Right ventricle myocardium superior (tissue), 1 donor: ENCODE measurements at places on chromosomes 2 and 18. TPM values are rescaled to one million over a fixed set of nuclear protein-coding genes. Genes with fewer than 3 reads are reported as not detected.

The GPR39 gene
- total RNA-seq = not detected

The LRRTM1 gene
- total RNA-seq = 0.30 TPM

The ANXA4 gene
- 22.5 TPM for total RNA-seq

The ZNF804A gene
- not detected for total RNA-seq

The ZDBF2 gene
- 6.7 TPM for total RNA-seq

The MAP2 gene
- 2.8 TPM for total RNA-seq

The CAPN14 gene
- 0.32 TPM for total RNA-seq

The SNORC gene
- 0.70 TPM for total RNA-seq

The SLC5A7 gene
- total RNA-seq = 0.19 TPM

The SCG2 gene
- total RNA-seq = not detected

GRCh38 chr18:57953883-57954282 is 90.1 kb upstream of the NEDD4L start:
- DNase-seq = no peak

DNA sequence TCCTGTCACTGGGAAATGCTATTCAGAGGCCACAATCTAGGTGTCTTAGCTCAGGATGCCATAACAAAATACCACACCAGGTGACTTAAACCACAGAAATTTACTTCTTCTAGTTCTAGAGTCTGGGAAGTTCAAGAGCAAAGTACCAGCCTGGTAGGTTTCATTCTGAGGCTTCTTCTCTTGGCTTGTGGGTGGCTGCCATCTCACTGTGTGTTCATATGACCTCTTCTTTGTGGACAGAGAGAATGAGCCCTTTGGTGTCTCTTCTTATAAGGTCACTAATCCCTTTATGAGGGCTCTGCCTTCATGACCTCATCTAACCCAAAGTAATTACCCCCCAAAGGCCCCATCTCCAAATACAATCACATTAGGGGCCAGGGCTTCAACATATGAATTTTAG is 57.3 kb downstream of the RHOB start:
- DNase-seq = no peak

DNA sequence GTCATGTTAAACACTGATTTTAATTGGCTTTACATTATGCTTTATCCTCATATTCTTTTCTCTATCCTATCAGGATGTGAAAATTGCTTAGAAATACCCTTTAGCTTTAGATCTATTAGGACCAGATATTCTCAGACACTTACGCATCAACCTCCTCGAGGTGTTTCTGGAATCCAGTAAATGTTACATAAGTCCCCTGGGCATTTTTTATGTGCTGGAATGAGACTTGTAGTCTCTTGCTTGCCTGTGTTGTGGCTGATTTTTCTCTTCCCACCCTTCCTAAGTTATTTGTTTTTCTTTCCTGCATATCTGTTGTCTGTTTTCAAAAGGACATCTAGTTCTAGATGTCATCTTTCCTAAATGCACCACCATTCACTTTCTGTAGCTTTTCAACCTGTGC is 197.1 kb downstream of the CCDC85A start:
- DNase-seq = no peak

GRCh38 chr2:128446874-128447537 is 128.3 kb upstream of the HS6ST1 start:
- DNase-seq = no peak

DNA sequence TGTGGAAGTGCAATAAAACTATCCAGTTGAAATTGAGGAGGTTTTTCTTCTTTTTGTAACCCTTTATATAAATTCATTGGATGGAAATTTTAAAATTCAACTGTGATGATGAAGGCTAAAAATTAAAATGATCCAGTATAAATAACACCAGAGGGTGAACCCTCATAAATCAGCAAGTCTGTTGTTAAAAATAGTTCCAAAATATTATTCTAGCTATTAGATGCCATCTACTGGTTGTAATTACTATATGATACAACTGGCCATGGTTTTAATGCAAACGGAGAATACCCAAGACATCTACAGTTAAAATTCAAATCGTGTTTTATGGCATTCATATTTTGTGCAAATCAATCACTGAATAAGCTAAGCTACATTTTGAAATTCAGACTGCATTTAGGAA is 53.8 kb downstream of the TMEM200C start:
- no peak for DNase-seq

DNA sequence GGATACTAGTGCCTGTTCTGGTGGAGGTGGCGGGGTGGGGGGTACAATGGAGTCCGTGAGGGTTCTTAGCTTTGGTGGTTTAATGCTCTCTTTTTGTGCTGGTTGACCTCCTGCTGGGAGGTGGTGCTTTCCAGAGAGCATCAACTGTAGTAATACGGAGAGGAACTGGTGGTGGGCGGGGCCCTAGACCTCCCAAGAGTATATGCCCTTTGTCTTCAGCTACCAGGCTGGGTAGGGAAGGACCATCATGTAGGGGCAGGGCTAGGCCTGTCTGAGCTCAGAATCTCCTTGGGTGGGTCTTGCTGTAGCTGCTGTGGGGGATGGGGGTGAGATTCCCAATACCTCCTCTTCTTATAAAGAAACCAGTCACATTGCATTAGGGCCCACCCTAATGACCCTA is 27.1 kb downstream of the CAMKMT start:
- no peak for DNase-seq

DNA sequence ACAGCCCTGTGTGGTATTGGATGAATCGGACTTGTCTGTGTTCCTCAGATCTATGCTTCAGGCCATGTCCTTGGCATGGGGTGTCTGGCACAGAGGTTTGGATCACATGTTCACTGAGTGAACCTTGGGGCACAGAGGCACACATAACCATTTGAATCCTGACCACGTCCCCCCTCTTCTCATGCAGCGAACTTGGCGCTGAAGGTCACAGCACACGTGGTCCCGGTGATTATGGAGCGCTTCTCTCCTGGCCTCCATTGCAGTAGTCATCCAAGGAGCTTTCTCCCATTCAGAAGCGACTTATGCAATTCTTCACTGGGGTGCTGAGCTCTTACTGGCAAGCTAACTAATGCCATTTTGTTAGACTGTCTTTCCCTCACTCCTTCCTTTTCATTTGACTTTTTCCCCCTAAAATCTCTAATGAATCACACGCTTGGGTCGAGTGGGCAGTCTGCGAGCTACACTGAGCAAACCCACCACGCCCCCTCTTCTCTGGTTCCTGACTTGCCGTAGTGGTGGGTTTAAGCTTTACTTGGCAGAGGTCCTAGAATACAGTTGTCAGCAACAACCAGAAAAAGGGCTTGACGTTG is 59.4 kb downstream of the KCNG2 start:
- DNase-seq = no peak

DNA sequence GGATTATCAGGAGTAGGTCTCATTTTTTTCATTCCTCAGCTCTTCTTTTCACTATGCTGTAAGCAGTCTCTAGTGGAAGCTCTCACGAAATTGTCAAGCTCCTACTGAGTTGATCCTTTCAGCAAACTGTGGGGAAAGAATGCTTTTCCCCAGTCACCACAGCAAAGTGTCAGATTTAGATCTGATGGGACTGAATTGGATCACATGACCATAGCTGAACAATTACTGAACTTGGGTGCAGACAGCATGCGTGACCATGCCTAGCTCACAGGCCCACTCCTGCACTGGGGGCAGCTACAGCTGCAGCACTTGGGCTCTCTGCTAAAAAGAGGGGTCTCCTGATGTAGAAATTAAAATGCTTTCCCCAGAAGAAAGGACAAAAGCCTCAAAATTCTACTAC is 3.1 kb downstream of the ARHGAP15 start:
- DNase-seq = no peak

DNA sequence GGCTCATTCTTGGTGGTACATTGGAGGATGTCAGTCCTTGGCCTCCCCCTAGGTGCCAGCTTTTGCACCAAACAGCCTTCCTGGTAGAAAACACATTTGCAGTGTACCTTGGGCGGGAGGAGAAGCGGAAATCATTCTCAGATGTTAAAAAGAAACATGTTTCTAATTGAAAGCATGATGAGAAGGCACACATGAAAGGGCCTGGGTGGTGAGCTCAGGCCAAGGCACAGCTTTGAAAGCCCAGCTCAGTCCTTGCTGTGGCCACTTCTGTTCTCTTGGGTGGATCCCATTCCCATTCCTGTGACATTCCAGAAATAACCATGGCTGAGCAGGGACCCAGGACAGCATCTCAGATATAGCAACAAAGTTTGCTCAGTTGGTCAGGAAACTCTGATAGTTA is 71.5 kb downstream of the LTBP1 start:
- no peak for DNase-seq

GRCh38 chr18:3806656-3807055 is 356.7 kb downstream of the TGIF1 start:
- DNase-seq = no peak

- no peak for DNase-seq
Observed at GRCh38 chr18:39414009-39414700, 1848.6 kb upstream of the CELF4 start.

- no peak for DNase-seq
Observed at GRCh38 chr2:97970293-97971060, 25.3 kb downstream of the TMEM131 start.

DNA sequence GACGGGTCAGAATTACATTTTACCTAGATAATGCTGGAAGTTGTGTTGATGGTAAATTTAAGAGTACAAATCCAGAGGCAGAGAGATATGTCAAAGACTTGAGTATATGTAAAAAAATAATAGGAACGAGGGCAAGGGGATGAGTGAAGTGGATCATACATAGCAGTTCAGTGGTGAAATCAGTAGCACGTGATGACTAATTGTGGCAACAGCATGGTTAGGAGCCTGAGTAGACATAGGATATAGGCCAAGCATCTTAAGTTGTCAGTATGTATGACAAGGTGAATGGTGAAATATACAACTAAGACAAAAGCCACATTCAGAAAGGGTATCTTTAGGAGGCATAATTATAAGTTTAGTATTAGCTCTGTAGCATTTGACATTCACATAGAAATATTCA is 826.5 kb upstream of the PIK3C3 start:
- DNase-seq = no peak

DNA sequence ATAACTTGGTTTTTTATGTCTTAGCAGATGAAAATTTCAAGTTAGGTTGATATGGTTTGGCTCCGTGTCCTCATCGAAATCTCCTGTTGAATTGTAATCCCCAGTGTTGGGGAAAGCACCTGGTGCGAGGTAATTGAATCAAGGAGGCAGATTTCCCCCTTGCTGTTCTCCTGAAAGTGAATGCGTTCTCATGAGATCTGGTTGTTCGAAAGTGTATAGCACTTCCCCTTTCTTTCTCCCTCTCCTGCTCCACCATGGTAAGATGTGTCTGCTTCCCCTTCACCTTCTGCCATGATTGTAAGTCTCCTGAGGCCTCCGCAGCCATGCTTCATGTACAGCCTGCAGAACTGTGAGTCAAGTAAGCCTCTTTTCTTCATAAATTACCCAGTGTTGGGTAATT is 242.1 kb upstream of the TNP1 start:
- DNase-seq = no peak

DNA sequence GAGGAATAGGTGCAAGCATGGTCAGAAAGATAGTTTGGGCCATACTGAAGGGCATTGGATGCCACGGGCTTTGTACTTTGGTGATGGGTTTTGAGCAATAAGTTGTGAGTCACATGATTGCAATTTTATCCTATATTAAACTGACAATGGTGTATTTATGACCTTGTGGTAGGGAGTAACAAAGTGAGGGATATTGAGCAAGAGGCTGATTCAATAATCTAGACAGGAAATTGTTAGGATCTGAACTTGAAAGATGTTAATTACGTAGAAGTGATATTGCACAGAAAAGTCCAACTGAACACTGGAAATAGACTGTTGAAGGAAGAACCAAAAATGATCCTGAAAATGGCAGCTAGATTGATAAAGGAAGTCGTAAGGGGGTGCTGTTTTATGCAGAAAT is 46.6 kb upstream of the TCF4 start:
- no peak for DNase-seq

DNA sequence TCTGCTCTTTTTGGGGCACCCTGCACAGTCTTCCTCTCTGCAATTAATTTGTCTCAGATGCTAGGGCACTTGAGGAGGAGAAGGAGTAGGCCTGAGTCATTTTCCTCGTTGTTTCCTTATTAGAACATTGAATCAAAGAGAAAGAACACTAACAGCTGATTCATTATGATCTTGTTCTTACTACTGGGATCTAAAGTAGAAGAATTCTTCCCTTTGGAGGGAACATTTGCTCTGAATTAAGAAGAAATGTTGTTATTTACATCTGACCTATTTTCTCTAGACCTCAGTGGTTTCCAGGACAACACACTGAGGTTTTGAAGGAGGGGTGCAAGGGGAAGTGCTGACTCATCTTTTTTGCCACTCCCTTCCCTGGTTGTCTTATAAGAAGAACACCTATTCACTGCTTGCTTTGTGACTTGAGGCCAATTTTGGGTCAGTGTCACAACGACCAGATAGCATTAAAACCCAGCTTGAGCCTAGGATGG is 24.3 kb upstream of the STAT1 start:
- DNase-seq = no peak

GRCh38 chr2:237057893-237058300 is 27.8 kb upstream of the COPS8 start:
- DNase-seq = no peak

GRCh38 chr2:182818925-182819324 is 47.5 kb downstream of the FRZB start:
- DNase-seq = no peak

GRCh38 chr2:60437080-60437696 is 116.3 kb downstream of the BCL11A start:
- DNase-seq = no peak

- no peak for DNase-seq
Observed at GRCh38 chr2:39401319-39401718, 35.8 kb downstream of the MAP4K3 start.

DNA sequence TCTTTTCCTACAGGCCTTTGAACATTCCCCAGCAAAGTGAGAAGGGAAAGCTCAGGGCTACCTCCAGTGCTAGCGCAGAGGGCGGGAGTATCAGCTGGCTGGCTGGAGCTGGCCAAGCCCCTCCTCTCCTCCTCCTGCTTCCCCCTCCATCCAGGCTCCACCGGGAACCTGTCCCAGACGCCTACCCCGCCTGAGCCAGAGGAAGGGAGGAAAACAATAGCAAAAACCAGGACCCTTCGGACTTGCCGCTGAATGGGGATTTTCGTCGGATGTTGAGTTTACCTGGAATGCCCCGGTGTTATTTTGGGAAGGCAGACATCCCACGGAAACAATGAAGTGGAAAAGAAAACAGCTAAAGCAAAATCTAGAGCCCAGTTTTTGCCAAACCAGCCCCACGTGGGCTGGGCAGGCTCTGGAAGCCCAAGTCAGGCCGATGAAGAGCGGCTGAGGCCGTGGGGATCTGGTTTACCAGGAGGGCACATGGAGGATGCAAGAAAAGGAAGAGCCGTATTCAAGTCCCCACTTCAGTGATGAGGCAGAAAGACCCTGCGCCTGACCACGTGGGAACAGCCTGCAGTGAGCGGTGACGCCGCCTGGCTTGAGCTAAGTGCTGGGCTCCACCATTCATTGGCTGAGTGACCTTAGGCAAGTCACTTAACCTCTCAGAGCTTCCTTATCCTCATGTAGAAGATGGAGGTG is 100.4 kb upstream of the LCLAT1 start:
- DNase-seq = peak; percentile 83

- DNase-seq = no peak
Observed at GRCh38 chr2:127558911-127559310, 23.4 kb downstream of the MYO7B start.

GRCh38 chr2:8500124-8501054 is 181.5 kb upstream of the ID2 start:
- no peak for DNase-seq

GRCh38 chr18:7457262-7457661 is 109.9 kb upstream of the PTPRM start:
- no peak for DNase-seq
